ENCODE measurements at places on chromosomes 7 and 10.

DNA sequence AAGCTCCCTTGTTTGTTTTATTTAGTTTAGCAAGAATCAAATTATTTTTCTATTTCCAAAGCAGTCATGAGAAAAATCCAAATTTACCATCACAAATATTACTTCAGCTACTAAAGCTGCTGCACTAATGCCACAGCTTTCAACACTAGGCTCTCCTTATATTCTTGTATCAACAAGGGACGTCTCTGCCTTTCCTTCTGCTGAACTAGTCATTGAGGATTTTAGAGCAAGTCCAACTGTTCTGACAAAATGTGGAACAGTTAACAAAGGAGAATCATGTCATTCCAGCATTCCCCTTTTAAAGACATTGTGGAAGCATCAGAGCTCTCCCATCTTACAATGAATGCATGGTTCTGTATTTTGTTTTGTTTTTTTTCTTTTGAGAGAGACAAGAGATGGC is 28.6 kb downstream of the FAM13C start:
- DNase-seq = no peak

DNA sequence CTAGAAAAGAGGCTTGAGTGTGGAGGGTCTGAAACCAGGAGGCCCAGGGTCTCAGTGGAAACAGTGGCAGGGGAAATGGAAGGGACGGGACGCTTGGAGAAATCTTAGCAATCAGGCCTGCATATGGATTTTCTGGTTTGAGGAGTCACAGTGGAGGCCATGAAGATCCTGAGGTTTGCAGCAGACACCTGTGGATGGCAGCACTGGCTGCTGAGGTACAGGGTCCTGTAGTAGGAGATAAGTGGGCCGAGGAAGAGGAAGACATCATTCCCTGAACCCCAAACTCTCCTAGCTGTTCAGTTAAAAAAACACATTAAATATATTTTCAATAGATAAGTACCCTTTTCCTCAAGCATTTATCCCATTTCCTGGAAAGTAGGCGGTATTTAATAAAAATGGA is 208.8 kb upstream of the IGFBP3 start:
- DNase-seq = no peak

DNA sequence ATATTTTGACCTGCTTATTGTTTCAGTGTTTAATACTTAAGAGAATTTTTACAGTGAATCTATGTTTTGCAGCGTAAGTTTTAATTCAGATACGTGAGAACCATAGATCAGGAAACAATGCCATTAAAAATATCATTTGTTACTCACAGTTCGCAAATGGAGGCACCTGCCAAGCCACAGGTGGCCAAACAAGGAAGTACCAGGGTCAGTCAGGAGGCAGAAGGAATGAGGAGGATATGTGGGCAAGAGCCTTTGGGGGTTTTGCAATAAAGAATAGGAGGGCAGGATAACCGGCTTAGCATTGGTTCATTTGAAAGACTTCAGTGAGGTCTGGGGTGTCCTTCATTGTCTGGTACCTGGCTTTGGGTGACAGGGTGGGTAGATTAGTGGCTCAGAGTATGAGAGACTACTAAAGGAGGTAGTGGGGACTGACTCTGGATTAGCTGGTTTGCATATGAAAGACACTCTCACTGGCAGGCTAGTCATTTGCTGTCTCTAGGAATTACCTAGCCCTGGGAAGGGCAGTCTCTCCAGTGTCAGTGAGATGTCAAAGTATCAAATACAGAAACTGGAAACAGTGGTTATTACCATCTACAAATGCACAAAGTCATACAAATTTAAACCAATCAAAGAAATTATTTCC is 132.2 kb upstream of the CAV2 start:
- DNase-seq = no peak

DNA sequence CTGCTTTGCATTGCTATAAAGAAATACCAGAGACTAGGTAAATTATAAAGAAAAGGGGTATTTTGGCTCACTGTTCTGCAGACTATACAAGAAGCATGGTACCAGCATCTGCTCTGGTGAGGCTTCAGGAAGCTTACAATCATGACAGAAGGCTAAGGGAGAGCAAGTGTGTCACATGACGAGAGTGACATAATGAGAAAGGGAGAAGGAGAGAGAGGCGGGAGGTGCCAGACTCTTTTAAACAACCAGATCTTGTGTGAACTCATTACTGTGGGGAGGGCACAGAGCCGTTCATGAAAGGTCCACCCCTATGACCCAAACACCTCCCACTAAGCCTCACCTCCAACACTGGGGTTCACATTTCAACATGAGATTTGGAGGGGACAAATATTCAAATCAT is 59.0 kb upstream of the WNT16 start:
- DNase-seq = no peak

GRCh38 chr7:92699560-92699959 is 109.4 kb upstream of the FAM133B start:
- DNase-seq = no peak

GRCh38 chr7:50676079-50676478 is 106.6 kb downstream of the GRB10 start:
- DNase-seq = no peak

DNA sequence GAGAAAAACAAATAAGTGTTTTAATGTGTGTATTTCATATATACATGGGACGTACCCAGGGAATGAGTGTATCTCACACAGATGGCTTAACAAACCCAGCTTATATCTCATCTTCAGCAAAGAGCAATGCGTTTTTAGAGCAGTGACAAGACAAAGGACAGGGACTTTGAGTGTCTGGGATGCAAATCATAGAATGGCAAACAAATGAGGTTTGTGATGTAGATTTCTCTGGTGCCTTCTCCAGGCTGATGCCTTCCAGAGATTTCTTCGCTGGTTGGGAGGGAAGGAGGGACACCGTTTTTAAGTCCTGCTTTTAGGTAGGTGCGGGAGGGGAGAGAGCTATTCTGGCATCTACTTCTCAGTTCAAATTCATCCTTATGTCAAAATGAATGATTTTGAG is 16.6 kb downstream of the LANCL2 start:
- no peak for DNase-seq

- no peak for DNase-seq
Observed at GRCh38 chr7:99139036-99139435, 4.9 kb downstream of the SMURF1 start.

DNA sequence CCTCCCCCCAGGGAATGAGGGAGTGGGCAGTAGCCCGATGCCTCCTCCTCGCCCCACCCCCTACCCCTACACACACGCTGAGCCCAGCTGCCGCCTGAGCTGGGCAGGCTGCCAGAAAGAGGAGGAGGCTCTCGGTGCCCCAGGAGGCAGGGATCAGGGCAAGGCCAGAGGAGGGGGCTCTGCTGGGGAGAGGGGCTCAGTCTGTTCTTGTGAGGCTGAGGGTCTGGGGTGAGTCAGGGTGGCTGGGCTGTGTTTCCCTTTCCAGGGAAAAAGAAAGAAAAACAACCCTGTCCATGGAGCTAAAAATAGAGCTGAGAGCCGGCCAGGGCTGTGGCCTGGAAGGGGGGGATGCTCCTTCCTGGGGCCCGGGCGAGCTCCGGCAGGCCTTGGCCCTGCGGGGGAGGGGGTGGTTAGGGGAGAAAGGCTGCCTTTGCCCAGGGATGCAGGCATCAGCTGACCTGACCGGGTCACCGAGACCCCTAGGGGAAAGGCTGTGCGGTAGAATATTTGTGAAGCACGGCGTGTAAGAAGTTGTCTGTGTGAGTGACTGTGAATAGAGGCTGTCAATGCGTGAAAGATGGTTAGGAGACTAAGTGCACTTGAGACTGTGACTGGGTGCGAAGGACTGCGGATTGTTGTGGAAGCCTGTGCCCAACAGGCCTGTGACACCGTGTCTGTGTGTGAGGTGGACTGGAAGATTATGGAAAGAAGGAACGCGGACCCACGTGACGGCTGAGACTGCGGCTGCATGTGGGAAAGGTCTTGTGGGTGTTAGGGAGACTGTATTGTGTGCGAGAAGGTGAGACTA is 1.2 kb upstream of the LZTS2 start:
- peak; percentile 79 for DNase-seq

DNA sequence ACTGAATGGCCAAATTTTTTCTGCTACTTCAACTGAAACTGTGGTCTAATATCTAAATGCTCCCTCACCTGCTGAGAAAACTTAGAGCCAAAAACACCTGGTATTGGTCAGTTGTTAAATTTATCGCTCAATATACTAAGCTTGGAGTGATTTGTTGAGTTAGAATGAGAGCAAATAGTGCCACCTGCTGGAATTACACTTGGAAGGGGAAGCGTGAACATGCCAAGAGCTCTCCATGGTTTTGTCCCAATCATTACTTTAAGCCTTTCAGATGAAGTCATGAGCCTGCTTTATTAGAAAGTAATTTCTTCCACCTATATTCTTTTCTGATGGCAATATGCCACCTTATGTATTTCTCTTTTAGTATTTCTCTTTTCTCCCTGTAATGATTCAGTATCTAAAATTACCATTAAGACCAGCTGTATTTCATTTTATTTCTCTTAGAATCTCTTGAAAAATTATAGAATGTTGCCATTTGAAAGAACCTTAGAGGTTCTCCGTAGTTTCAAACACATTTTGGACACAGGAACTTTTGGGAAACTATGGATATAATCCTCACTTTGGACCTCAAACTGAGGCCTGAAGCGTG is 447.8 kb upstream of the C7orf33 start:
- DNase-seq = peak; percentile 17

DNA sequence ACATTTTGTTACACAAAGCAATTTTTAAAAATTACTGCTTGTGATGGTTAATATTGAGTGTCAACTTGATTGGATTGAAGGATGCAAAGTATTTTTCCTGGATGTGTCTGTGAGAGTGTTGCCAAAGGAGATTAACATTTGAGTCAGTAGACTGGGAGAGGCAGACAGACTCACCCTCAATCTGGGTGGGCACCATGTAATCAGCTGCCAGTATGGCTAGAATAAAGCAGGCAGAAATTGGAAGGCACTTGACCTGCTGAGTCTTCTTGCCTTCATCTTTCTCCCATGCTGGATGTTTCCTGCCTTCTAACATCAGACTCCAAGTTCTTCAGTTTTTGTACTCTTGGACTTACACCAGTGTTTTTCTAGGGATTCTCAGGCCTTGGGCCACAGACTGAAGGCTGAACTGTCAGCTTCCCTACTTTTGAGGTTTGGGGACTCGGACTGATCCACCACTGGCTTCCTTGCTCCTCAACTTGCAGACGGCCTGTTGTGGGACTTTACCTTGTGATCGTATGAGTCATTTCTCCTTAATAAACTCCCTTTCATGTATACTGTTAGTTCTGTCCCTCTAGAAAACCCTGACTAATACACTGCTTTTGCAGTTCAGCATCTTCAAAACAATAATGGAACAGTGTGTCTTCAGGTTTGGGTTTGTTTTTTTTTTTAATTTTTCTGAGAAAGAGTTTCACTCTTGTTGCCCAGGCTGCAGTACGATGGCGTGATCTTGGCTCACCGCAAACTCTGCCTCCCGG is 244.1 kb upstream of the SEMA3C start:
- DNase-seq = no peak

- DNase-seq = no peak
Observed at GRCh38 chr7:1856888-1857441, 186.9 kb downstream of the ELFN1 start.

DNA sequence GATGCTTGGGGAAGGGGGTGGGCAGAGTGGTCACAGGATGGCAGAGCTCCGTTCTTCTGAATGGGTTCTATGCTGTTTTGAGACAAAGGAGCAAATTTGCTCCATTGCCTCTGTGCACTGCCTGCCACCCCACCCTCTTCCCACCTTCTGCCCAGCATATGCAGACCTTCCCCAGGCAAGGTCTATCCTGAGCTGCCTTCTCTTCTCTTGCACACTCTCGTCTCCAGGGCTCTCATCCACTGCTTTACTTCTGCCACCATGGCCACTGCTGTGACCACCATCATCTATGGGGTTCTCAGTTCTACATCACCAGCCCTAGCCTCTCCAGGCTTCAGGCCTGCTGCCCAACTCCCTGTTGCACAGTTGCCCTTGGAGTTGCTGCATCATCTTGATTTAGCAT is 230.4 kb downstream of the TMEM178B start:
- DNase-seq = no peak

- DNase-seq = no peak
Observed at GRCh38 chr7:117385363-117386109, 41.8 kb downstream of the ASZ1 start.

GRCh38 chr7:132485136-132485535 is 91.1 kb downstream of the PLXNA4 start:
- no peak for DNase-seq

- no peak for DNase-seq
Observed at GRCh38 chr7:2689343-2689847, 1.4 kb downstream of the AMZ1 start.

DNA sequence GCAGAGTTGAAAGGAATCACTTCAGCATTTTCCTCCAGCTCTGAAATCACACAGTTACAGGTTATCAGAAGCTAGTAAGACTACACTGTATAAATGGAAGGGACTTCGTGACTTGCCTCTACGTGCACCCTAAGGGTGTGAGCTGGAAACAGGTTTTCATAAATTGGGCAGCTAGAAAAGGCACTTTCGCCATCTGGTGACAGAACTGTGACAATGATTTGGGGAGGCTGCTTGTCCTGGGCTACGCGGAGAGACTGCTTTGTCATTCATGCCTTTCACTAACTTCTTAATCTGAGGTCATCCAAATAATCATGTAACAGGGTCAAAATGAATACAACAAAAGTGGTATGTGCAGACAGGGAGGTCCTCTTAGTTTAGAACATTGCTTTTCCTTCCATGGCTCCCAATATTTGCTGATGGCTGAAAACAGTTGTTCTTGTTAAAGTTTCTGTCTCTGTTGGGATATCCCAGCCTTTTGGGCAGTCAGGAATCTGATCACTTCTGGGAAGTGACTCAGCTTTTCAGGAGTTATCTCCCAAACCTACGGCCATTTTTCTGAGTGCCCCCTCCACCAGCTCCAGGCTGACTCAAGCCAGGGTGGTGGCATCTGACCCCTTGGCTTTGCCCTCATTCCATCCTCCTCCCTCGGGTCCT is 17.8 kb downstream of the VWC2 start:
- DNase-seq = peak; percentile 18

GRCh38 chr7:37713613-37714012 is 30.0 kb downstream of the GPR141 start:
- no peak for DNase-seq

GRCh38 chr7:46626691-46627310 is 705.7 kb upstream of the IGFBP3 start:
- no peak for DNase-seq

All from activated CD8-positive, alpha-beta T cell treated with anti-CD3 and anti-CD28 coated beads for 36 hours (primary cell).